ENCODE measurements at places on chromosomes 16 and 17. TPM values are rescaled to one million over a fixed set of nuclear protein-coding genes. Genes with fewer than 3 reads are reported as not detected.

GRCh38 chr17:80101946-80102663 is 724 bp downstream of the GAA start:
- DNase-seq: no peak

CRAMP1 gene
- 25.5 TPM for total RNA-seq

MMP28 gene
- 58.4 TPM for total RNA-seq

DNA sequence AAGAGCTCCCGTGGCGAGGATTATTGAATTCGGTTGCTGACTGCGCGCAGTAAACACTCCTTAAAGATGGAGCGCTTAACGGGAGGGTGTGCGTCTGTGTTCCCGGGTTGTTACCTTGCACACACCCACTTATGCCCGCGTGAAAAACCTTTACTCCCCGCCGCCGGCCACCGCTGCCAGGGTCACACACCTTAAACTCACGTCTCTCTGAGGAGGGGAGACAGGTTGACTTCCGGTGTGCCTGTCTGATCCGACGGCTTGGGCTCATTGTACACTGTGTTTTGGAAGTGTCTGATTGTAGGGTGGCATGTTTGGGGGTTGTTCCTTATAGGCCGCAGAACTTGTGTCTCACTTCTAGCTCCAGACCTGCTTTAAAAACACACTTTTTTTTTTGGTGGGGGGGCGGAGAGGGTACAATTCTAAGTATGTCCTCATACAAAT is 66.8 kb downstream of the KPNA2 start:
- DNase-seq: no peak

DNA sequence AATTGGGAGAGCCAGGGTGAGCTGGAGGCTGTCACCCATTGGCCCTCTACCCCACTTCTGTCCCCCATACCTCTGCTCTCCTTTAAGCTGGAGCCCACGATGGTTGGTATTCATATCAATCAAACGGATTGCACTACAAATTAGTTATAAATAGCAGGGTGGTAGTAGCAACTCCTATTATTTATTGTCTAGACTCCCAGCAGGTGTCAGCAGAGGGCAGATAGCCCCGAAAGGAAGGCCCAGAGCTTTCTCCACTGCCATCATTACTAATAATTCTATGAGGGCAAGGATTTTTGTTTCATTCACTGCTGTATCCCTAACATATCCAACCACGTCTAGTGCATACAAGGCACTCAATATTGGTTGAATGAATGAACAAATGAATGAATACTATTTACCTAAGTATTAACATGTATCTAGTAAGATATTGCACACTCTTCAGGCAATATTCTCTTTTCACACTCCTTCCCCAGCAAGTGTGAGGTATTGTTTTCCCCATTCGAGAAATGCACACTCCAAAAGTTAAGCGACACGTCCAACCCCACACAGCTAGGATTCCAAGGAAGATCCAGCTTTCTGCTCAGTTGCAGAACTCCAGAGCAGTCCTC is 6.3 kb downstream of the C17orf50 start:
- DNase-seq: no peak

DNA sequence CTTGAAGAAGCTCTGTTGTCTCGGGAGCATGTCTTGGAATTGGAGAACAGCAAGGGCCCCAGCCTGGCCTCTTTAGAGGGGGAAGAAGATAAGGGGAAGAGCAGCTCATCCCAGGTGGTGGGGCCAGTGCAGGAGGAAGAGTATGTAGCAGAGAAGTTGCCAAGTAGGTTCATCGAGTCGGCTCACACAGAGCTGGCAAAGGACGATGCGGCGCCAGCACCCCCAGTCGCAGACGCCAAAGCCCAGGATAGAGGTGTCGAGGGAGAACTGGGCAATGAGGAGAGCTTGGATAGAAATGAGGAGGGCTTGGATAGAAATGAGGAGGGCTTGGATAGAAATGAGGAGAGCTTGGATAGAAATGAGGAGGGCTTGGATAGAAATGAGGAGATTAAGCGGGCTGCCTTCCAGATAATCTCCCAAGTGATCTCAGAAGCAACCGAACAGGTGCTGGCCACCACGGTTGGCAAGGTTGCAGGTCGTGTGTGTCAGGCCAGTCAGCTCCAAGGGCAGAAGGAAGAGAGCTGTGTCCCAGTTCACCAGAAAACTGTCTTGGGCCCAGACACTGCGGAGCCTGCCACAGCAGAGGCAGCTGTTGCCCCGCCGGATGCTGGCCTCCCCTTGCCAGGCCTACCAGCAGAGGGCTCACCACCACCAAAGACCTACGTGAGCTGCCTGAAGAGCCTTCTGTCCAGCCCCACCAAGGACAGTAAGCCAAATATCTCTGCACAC is 21.2 kb downstream of the AKAP1 start:
- no peak for DNase-seq

SNN gene
- 4.1 TPM for total RNA-seq

SBK1 gene
- 1.2 TPM for total RNA-seq

DNA sequence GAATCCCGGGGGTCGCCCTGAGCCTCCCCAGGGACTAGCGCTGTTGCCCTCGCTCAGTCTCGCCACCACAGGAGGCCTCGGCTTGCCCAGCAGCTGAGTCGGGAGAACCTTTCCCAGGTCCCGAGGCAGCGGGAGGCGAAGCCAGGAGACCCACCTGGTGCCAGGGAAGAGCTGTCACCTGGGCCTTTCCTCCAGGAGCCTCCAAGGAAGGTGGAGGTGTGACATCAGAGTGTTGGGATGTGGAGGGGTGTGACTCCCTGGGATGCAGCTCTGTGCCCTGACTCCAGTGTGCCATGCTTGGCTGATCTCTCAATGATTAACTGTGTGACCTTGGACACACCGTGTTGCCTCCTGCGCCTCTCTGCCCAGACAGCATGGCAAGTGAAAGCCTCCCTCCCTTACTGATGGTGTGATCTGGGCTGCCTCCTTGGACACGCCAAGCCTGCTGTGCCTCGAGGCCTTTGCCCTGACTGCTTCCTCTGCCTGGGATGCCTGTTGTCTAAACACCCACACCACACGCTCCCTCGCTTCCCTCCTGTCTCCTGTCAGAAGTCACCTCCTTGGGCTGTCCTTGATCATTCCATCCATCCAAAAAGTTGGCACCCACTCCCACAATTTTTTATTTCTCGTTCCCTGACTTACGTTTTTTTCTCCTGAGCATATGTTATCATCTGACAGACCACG is 88.0 kb downstream of the CMIP start:
- DNase-seq: no peak

GRCh38 chr16:4399001-4399730 is 17.2 kb downstream of the CORO7 start:
- no peak for DNase-seq

DNA sequence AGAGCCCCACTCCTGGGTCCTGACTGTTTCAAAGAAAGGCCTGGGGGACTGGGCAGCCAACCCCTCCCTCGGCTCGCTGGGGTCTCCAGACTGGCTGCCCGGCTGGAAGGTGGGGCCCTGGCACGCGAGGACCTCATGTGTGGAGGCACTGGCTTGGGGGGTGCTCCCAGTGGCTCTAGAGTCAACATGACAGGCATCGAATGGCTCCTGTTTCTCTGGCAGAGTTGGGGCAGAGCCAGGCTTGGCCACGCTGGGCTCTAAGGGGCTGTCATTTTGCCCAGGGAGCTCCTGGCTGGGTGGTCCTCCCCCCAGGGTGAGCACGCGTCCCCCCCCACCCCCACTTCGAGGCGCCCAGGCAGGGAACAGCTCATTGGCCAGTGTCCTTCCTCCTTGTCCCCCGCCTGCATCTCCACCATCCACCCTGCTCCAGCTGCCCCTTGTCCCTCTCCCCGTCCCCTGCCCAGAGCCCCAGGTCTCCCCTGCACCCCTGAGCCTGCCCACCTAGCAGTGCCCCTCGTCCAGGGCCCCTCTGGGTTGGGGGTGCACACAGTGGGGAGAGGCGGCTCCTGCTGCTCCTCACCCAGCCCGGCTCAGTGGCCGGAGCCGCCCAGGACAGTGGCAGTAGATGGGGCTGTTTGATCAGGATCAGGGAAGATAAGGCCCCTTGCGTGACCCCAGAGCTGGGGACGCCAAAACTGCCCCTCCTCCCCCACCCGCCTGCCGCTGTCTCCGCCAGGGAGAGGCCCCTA is 2.7 kb downstream of the GCGR start:
- DNase-seq: no peak

DNA sequence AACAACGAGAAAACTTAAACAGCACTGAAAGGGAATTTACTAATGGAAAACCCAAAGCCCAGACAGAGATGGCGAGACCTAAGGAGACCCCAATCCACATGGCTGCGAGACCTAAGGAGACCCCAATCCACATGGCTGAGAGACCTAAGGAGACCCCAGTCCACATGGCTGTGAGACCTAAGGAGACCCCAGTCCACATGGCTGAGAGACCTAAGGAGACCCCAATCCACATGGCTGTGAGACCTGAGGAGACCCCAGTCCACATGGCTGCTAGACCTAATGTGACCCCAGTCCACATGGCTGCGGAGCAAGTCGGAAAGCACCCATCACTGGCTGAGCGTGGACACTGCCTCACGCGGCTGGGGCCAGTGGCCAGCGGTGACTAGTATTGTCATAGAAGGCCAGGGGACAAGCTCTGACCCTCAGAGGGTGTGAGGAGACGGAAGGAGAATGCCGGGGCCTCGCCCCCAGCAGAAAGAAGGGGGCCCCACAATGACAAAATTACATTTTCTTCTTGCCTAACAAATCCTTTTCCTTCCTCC is 241.8 kb downstream of the C16orf95 start:
- DNase-seq: no peak

NPIPA5 gene
- 0.59 TPM for total RNA-seq

- DNase-seq: peak; percentile 61
These were observed 179.9 kb downstream of the SEC14L1 start for GRCh38 chr17:77320485-77321256.

DNA sequence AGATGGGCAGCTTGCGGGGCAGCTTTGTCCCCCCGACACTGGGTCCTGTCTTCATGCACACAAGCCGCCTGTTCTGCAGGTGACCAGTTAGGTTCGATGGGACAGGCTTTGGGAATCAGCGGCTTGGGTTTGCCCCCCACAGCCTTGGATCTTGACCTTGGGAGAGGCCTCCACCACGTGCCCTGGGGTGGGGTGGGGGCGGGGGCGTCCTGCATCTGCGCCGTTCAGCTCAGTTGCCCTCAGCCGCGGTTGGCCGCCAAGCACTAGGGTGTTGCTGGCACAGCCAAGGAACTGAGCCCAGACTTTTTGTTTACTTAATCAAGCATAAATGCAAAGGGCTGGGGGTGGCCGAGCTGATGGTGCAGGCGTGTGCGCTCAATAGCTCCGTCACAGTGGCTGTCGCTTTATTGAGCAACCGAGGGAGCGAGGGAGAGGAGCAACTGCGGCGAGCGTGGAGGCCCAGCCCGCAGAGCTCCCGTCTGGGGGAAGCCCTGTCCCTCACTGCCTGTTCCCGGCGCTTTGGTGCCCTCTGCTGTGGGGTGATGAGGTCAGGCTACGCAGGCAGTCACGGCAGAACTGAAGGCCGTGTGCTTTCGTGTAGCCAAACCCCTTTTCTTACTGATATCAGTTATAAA is 33.9 kb downstream of the JPH3 start:
- peak; percentile 67 for DNase-seq

GRCh38 chr16:66695935-66696668 is 441 bp downstream of the CMTM4 start:
- DNase-seq: peak; percentile 37

GRCh38 chr16:57884655-57885133 is 82.4 kb upstream of the KIFC3 start:
- DNase-seq: no peak

KRT12 gene
- total RNA-seq: not detected

DNA sequence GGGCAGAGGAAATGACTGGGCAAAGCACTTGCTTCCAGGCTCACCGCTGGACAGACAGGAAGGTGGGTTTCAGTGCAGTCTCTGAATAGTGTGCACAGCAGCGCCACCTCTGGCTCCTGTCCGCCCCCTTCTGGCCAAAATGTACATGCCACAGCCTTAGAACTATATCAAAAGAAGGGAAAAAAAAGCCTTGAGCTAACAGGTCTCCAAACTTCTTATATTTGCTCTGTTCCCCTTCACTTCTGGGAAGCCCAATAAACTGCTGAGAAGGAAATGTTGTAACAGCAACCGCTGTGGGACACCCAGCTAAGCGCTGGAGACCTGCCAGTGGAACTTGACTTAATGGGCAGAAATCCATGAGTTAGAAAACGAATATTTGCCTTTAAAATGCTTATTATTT is 17.5 kb downstream of the COG7 start:
- peak; percentile 29 for DNase-seq

DNA sequence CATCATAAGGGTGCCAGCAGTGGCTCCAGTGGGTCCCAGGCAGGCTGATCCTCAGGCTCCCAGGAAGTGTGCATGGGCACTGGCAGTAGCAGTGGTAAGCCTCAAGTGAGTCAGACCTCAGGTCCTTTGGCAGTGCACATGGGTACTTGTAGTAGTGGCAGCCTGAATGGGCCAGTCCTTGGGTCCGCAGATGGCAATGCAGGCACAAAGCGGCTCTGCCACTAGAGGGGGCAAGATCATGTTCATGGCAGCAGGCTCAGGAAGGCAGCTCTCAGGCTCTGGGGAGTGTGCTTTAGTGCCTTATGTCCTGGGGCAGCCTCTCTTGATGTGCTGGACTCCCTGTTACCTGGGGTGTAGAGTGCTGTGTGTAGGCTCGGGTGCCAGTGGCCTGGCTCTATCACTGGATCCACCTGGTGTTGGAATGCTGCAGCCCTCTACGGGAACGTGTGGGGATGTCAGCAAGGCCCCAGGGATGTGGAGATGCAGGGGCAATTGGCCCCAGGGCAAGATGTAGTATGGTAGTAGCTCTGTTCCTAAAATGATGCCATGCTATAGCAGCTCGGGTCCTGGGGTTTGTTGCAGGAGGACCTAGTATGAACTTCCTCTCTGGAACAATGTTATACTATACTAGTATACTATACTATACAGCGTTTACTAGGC is 11.0 kb downstream of the ACSM3 start:
- DNase-seq: no peak

DNA sequence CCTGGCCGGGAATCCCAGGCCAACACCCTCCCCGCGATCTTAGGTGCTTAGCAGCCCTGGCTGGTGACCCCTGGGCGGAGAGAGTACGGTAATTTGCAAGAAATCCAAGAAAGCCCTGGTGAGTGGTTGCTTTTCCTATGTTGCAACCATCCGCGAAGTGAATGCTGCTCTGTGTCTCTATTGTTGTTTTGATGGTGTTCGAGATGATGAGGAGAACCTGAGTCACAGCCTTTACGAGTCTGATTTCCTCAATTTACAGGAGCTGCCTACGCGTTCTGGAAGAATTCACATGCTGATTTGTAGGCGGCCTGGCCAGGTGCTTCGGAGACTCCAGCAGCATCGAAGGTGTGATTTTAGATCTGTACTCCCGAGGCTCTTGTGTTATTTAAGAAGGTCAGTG is 63.3 kb downstream of the TMEM235 start:
- DNase-seq: no peak

- no peak for DNase-seq
These were observed 1714.6 kb downstream of the TP53TG3F start for GRCh38 chr16:35174016-35174415.

- DNase-seq: no peak
These were observed 94.8 kb upstream of the CBX4 start for GRCh38 chr17:79933863-79934652.

NFATC2IP gene
- total RNA-seq: 40.8 TPM

MLYCD gene
- 8.2 TPM for total RNA-seq

Data from uterus (tissue), 4 donors.